Effector CD4-positive, alpha-beta T cell (primary cell): ENCODE measurements at places on chromosomes 1 and 21.

DNA sequence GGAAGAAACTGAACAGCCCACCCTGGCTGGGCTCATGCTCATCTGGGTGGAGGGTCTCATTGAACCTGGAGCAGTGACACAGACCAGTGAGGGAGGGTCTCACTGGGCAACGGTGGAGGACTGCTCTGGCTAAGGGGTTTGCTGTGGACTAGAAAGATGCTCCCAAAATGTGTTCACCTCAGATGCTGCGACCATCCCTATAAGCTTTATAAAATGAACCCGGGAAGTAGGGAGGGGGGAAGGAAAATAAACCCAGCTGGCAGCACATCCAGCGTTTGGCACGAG is 34.5 kb upstream of the LBR start:
- DNase-seq, result no peak

DNA sequence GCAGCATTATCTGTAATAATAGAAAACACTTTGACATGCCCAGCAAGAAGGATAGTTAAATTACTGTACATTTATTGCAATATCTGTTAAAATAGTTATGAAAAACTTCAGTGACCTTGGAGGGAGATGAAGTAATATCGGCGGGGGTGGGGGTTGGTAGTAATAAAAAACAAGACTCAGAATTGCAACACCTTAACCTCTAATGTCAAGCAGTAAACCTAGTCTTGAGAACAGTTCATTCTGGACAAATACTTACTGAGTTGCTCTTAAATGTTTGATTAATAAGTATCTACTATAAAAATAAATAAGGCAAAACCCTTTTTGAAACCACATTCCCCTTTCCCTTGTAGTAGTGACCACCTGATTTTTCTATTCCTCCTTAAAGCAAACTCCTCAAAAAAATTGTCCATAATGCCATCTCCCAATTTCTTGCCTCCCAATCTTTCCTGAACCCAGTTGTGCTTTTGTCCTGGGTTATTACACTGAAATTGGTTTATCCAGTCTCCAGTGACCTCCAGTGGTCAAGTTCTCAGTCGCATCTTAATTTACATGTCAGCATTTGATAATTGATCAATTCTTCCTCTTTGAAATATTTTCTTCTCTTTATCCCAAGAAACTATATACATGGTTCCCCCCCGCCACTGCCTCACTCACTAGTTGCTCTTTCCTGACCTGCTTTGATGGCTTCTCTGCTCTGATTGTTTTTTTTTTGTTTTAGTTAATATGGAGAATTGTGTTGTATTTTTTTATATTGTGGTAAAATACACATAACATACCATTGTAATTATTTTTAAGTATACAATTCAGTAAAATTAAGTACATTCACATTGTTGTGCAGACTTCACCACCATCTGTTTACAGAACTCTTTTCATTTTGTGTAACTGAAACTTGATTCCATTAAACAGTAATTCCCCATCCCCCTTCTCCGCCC is 36.8 kb downstream of the RAP1A start:
- DNase-seq, result no peak

DNA sequence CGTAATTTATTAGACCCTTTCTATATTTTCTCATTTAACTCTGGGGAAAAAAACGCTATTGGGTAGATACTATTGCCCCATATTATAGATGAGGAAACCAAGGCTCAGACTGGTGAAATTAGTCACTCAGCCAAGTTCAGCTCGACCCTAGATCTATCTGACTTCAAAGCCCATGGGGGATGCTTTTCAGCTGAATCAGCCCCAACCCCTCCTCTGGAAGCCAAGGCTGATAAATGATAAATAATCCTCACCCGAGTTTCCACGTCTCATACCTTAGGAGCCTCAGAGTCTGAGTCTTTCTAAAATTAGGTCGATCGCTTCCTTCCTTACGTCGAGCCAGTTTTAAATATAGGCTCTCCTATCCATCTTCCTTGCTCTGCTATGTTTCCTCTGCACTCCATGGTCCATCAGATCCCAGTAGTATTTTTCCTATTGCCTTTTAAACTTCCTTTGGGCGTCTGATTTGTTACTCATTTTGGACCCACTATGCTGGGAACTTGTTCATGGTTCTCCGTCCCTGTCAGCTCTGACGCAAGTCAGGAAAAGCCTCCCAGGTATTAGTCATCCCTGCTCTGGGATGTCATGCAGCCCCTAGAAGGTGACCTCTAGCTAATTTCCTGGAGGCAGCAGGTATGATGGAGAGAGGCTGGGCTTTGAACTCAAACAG is 122.8 kb downstream of the PLPP3 start:
- no peak for DNase-seq

GRCh38 chr1:101728029-101728428 is 268.7 kb downstream of the OLFM3 start:
- DNase-seq, result no peak

DNA sequence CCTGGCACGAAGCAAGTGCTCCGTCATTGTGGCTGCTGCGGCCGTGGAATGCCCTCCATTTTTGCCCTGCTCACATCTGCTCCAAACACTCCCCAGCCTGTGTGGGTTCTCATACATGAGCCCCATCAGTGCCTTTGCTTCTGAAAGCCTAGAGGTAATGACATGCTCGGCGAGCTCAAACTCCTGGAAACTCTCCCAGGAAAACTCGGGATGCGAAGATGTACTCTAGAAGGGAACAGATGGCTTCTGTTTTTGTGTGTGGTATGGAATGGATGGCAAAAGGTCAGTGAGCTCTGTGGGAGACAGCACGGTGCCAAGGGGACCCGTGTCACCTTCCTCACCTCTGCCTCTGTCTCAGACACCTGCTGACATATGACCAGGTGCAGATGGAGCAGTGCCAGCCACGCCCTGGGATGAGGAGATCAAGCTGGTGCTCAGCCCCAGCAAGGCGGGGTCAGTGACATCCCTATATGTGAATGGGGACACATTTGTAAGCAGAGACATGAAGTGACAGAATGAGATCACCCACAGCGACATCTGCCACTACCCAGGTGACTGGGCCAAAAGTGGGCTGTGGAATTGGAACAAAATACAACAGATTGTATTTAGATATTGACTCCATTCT is 84.1 kb upstream of the COX20 start:
- no peak for DNase-seq

- no peak for DNase-seq
Observed at GRCh38 chr1:209029737-209030136, 553.8 kb upstream of the CAMK1G start.

GRCh38 chr1:183733715-183734114 is 71.2 kb upstream of the RGL1 start:
- no peak for DNase-seq

GRCh38 chr1:170355267-170355801 is 176.6 kb upstream of the GORAB start:
- DNase-seq, result no peak

- DNase-seq, result peak; percentile 70
Observed at GRCh38 chr1:206581571-206581981, 30.7 kb downstream of the EIF2D start.

DNA sequence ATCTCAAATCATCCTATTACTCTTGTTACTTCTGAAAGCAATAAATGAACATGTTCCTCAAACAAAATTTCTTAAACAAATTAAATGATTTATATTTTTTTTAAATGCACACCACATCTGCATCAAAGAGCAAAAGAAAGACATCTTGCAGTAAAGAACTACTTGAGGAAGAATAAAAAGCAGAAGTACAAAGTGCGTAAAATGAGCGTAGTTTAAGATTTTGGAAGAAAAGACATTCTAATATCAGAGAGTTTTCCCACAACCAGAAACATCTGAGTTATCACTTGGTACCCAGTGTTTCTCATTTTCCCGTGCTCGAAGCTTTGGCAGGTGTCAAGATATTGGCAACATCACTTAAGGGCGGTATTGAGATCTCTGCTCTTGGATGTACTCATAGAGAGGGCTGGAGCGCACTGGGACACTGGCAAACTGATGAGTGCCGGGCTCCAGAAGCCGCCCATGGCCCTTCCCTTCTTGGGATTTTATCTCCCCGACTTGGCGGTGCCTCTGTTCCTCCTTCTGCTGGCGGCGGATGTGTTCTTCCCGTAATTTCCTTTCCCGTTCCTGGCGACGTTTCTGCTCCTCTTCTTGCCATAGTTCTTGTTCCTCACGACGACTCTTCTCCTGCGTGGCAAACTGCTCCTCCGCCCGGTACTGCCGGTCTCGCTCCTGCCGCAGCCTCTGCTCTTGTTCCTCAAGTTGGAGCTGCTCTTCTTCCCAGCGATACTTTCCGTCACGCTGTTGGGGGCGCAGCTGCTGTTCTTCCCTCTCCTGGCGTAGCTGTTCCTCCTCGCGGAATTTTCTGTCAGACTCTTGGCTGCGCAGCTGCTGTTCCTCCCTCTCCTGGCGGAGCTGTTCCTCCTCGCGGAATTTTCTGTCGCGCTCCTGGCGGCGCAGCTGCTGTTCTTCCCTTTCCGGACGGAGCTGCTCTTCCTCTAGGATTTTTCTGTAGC is 7.9 kb downstream of the TCHH start:
- DNase-seq, result no peak

- no peak for DNase-seq
Observed at GRCh38 chr1:154866257-154867063, 3.6 kb downstream of the KCNN3 start.

DNA sequence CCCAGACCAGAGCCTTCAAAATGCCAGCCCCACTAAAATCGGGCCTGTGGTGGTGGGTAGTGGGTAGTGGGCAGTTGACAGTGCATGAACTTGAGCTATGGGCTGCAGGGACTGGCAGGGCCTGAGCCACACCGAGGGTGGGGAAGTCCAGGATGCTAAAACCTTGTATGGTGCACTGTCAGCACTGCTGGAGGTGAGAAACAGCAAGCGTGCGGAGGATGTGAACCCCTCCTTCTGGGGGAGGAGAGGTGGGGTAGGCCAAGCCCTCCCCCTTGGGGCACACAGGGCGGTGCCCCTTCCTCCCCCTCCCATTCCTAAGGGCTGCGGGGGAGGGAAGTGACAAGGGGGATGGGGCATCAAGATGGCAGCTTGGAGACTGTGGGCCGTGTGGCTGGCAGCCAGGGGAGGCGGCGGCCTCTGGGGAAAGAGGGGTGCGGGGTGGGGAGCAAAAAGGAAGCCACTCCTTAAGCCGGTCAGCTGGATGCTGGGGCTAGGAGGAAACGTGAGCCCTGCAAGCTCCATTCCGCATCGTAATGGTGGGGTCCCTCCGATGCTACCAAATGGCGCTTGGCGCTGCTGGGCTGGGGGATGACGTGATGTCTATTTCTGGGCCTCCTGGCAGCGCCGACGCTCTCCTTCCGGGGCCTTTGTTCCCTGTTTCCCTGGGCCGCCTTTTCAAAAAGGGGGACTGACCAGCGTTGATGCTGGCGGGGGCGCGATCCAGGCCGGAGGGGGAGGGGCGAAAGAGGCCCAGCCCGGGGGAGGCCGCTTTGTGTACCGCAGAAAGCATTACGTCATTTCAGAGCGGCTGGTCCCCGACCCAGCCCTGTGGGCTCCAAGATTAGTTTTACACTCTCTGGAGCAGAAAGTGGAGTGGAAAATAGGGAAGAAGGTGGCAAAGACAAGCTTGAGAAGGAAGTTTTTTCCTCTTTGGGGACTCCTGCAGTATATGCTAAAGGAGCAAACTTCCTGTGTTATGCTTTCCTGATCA is 809 bp downstream of the SYT11 start:
- DNase-seq, result peak; percentile 32

DNA sequence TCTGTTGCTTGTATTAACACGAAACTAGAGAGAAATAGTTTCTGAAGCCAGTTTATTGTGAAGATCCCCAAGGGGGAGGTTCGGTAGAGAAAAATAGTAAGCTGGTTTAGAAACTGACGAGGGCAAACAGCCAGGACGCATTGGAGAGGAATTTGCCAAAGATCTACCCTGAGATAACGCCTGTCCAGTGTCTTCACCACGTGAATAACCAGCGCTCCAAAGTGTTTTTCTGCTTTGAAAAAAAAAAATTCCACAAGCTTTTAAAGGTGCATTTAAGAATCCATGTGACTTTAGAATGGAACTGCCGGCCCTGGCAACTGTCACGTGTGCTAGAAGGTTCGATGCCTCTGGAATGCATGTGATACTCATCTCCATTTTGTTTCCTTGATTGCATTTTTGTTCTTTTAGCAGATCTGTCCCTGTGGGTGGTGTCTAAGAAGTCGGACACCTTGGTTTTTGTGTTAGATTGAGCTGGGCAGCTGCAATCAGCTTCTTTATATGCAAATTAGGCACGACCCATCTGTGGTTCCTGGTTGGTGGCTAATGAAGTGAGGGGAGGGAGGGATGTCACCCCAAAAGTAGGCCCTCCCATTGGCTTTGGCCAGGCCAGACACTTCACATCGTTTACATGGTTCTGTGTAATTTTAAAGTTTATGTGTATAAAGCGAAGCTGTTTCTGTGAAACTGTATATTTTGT is 1.3 kb upstream of the THAP3 start:
- DNase-seq, result no peak

GRCh38 chr1:246773213-246773641 is 49.0 kb downstream of the SCCPDH start:
- no peak for DNase-seq

GRCh38 chr1:25673962-25674806 is 57.6 kb downstream of the MAN1C1 start:
- no peak for DNase-seq

DNA sequence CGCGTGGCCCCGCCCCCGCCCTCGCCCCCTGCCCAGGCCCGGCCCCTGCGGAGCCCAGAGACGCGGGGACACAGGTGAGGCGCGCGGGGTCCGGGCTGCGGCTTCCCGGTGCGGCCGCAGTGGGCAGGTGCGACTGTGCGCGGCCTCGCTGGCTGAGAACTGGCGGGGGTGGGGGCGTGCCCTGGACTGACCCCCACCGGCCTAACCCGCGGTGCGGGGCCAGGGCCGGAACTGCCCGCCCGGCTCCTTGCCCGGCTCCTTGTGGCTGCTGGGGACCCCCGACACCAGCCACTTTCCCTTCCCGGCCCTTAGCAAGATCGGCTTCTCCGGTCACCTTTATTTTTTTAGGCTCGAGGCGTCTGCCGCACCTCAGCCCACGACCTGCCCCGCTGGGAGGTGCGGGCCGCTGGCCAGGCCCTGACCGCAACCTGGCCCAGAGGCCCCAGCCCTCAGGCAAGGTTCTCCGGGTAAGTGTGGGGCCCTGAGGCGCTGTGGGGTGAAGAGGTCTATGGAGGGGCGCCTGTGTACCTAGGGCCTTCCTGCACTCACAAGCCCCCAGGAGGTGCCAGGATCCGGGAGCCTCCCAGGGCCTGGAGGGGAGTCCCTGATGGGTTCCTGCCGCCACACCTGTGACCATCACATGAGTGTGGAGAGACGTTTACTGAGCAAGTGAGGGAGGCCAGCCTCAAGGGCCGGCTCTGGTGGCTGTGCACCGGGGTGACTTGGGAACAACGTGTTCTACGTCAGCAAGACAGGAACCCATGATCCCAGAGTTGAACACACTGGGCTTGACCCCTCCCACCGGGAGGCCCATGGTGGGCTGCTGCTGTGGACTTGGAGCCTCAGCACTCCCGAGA is at the start of gene SMIM1:
SMIM1 (plus strand) TSS at position 35 of the 857 bp plus-strand sequence. CDS start 2,625 bp downstream, outside the sequence.
- DNase-seq, result no peak

DNA sequence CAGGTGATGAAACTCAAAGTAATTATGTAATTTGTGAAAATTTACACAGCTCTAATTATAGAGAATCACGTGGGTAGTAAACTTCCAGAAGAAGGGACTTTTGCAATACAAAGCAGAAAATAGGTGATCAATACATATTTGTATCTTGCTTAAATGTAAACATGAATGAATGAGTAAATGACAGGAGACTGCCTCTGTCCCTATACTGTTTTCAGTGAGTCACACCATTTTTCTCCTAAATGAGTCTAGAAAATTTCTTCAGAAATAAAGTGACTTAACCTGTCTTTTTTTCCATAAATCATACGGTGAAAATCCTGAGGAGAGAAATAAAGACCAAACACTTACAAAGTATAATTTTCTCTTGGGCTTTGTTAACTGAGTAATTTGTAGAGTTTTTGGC is 11.9 kb downstream of the RAP1A start:
- DNase-seq, result no peak
